AG09309 (cell line): ENCODE measurements at places on chromosomes 2 and 18.

DNA sequence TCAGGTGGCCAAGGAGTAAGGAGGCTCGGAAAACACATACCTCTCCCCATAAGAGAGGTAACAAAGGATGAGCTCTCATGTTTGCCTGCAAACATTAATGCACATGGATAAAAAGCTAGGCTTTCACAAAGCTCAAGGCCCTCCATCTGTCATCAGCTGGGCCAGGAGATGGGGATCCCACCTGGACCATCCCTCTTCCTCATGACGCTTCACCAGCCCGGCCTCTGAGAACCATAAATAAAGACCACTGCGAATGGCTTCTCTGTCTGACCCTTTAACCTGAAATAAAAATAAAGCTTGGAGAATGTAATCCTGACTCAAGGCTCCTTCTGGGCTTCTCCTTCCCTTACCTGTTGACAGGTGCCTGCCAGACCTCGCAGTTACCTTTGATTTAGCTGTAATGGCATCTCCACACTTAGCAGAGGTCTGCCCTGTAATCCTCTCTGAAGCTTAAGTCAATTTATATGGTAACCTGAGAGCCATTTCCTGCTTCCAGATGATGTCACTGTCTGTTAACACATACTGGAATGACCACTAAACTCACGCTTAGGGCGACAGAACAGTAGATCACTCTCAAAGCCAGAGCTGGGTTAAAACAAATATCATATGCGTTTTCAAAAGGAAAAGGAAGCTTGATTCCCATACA, 29.3 kb upstream of the FOXI3 start:
- DNase-seq = no peak

- DNase-seq = no peak
Observed at GRCh38 chr2:168819829-168820489, 17.5 kb downstream of the NOSTRIN start.

GRCh38 chr2:128809880-128810279, 491.2 kb upstream of the HS6ST1 start:
- DNase-seq = no peak

GRCh38 chr2:47310801-47311560, 92.0 kb upstream of the MSH2 start:
- DNase-seq = no peak

- DNase-seq = no peak
Observed at GRCh38 chr18:28398471-28398870, 221.5 kb upstream of the CDH2 start.

DNA sequence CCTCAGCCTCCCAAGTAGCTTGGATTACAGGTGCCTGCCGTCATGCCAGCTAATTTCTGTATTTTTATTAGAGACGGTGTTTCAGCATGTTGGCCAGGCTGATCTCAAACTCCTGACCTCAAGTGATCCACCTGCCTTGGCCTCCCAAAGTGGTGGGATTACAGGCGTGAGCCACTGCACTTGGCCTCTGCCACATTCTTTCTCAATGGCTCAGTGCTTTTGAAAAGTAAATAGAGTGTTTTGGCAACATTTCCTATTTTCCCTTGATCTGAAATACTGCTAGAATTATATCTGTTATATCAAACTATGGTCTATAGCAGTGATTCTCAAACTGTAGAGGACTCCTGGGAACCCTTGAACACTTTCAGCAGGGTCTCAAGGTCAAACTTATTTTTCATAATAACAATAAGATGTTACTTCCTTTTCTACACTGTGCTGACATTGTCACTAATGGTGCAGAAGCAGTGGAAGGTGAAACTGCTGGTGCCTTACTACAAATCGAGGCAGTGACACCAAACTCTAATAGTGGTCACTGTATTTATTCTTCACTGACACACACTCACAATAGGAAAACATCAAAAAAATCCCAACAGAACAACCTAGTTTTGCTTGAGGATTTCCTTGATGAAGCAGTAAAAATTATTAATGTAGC, 10.6 kb downstream of the DAW1 start:
- DNase-seq = no peak

DNA sequence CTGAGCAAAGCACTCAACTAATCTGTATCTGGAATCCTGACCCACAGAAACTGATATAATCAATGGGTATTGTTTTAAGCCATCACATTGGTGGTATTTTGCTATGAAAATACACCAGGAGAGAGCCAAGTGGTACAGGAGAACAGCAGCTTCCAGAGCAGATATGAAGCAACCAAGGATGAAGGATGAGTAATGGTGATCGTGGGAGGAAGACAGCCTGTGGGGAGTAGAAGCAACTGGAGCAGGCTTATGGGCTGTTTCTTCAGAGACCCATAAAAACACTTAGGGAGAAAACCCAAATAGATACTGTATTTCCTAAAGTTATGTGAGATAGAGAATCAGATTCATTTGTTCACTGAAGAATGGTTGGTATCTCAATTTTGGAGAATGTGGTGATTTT, 330.8 kb downstream of the NUP35 start:
- no peak for DNase-seq

- DNase-seq = no peak
Observed at GRCh38 chr2:120707816-120708215, 27.9 kb upstream of the GLI2 start.

- no peak for DNase-seq
Observed at GRCh38 chr18:28802546-28802945, 625.6 kb upstream of the CDH2 start.

GRCh38 chr2:159855143-159855542, 57.1 kb upstream of the CD302 start:
- no peak for DNase-seq

- DNase-seq = no peak
Observed at GRCh38 chr2:39981883-39982311, 202.8 kb upstream of the THUMPD2 start.

DNA sequence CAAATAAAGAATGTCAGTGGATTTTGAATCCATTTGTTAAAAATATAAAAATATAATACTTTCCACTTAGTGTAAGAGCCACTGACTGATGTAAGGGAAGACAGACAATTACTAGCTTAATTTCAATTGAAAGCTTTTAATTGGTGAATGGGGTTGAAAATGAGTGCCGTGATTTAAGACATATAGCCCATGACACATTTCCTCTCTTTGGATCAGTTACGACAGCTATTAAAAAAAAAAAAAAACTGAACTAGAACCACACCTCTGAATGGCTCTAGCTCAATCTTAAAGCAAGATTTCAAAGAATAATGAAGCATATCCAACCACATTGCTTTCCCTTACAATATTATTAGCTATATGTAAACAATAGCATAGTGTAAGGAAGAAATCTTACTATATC, 44.0 kb downstream of the CIB4 start:
- DNase-seq = no peak

DNA sequence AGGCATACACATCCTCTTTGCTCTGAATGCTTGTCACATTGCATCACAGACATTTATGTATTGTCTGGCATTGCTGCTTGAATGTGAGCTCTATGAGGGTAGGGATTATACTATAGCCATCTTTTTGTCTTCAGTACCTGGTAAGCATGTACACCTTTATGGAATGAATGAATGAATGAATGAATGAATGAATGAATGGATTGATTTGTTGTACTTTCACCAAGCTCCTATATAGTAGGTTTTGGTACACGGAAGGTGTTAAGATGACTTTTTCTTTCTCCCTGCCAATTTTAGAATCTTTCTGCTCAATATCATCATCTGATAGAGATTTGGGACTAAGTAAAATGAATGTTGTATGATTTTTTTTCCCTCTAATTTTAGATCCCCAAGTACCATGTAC, 13.5 kb downstream of the LTBP1 start:
- no peak for DNase-seq

DNA sequence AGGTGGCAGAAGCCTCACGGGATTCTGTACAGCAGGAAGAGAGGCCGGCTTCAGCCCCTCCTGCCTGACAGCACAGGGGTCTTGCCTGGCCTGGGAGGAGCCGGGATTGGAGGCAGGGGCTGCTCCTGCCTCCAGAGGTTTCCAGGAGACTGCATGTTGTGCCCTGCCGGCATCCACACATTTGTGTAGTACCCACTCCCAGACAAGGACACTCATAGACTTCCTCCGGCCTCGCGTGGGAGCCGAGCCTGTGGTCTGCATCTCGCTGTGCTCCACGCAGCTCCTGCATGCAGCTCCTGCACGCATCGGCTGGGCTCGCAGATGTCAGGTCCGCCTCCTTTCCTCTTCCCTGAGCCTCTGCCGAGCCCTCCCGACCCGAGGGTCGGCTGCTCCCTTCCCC, 34.7 kb downstream of the TPO start:
- DNase-seq = no peak

DNA sequence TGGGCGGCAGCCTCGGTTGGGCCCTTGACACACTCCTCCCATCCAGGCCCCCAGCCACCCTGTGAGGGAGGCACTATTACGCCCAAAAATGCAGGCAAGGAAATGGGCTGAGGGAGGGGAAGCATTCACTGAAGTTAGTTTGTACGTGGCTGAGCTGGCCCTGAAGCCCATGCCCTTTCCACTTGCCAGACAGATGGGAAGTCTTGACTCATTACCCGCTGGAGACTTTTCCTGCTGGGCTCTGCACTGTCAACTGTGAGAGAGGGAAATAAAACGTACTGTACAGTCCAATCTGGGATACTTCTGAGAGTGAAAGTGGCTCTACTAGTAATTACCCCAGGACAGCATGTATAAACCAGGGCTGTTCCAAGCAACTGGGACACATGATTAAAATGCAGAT, 125.9 kb downstream of the MSH2 start:
- DNase-seq = no peak

- no peak for DNase-seq
Observed at GRCh38 chr2:164068063-164068462, 332.3 kb upstream of the FIGN start.

GRCh38 chr2:119290859-119291587, 67.4 kb downstream of the STEAP3 start:
- no peak for DNase-seq

DNA sequence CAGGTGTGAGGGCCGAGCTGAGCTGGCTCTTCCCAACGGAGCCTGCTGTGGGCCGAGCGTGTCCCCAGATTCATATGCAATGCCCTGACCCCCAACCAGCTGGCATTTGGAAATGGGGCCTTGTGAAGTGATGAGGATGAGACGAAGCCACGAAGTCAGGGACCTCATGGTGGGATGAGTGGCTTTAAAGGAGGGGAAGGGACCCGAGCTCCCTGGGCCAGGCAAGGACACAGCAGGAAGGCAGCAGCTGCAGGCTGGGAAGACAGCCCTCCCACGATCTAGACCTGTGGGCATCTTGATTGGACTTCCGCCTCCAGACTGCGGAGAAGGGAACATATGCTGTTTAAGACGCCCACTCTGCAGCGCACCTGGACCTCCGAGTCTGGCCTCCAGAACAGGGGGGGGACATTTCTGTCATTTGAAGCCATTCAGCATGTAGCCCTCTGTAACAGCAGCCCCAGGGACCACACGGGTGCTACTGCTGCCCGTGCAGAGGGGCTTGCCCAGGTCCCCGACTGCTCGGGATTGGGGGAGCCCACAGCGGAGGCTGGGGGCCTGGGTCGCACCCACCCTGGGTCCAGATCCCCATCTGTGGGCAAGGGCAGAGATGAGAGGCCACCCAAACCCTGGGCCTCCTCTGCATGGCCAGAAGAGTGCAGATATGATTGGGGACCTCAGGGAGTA, 27.2 kb downstream of the KIF1A start:
- DNase-seq = no peak

GRCh38 chr2:195049372-195050031, 607.5 kb upstream of the SLC39A10 start:
- no peak for DNase-seq

GRCh38 chr2:130864830-130865800, 28.4 kb downstream of the ARHGEF4 start:
- peak; percentile 46 for DNase-seq

DNA sequence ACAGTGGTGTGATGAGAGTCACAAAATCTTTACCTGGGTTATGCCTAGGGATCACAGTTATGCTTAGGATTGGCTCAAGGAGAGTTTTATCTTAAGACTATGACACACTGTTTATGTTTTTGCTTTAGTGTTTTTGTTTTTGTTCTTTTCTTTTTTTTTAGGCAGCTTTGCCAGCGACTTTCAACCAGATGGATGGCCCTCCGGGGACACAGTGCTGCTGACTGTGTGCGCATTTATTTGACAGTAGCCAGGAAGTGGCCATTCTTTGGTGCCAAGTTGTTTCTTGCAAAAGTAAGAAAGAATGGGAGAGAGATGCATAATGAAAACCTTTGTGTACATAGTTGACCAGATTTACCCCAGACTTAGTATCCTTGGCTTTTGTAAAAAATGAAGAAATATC, 15.1 kb upstream of the DYNC2LI1 start:
- DNase-seq = peak; percentile 11

DNA sequence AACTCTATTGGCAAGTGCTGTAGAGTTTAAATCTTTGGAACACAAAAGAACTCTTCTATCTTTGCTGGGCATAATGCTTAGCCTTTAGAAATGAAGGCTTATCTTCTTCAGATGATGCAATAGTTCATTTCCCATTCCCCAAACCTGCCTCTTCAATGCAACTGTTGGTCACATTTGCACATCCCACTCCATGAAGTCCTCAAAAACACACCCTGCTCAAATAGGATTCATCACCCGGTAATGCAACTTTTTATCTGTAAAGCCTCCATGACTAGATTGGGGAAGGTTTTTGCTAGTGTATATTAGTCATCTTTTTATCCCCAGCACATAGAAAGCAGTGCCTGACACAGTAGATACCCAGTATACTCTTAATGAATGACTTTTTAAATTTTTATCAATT, 376.4 kb downstream of the RBM43 start:
- DNase-seq = no peak

GRCh38 chr2:228369400-228370031, 188.0 kb upstream of the SPHKAP start:
- DNase-seq = no peak

DNA sequence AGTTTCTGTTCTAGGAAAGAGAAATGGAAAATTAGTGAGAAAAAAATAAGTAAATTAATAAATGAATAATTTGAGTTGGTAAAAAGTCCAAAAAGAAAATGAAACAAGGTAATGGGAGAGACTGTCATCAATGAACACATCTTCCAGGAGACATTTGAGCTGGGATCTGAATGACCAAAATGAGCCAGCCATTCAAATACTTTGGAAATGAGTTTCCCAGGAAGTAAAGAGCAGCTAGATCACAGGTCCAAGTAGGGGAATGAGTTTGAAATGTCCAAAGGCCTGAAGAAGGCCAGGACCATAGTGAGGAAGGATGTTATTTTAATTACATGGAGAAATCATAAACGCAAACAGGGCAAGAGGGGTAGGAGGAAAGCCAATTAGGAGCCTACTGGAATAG, 6.6 kb upstream of the DNAH7 start:
- no peak for DNase-seq

GRCh38 chr2:226114436-226114835, 685.2 kb downstream of the IRS1 start:
- DNase-seq = no peak

- no peak for DNase-seq
Observed at GRCh38 chr18:51433296-51433695, 235.8 kb upstream of the MEX3C start.

GRCh38 chr18:35971661-35972196, 750 bp upstream of the RMP24 start:
- DNase-seq = no peak

- no peak for DNase-seq
Observed at GRCh38 chr2:101805152-101806088, 107.9 kb downstream of the MAP4K4 start.

GRCh38 chr2:212030709-212031108, 507.9 kb downstream of the ERBB4 start:
- DNase-seq = no peak
